HS-5 (cell line): ENCODE measurements at places on chromosomes 6 and 20.

- DNase-seq = no peak
Measured at GRCh38 chr6:125346201-125346925, 44.6 kb upstream of the HDDC2 start.

GRCh38 chr6:17120019-17120418 is 18.2 kb downstream of the STMND1 start:
- no peak for DNase-seq

DNA sequence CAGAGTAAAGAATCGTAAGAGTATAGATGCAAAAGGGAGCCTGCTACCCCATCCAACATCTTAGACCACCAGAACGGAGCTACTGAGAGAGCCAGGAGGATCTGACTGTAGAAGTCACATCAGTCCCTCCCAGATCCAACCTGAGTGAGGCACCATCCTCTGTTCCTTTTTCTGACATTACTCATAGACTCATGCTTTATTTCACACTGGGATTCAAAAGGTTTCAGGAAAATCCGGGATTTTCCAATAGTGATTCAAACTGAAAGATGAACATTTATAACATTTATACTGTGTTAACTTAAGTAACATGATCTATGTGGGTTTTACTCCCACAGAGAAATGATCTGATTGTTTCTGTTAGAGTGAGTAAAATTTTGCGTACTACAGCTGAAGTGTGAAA is 868.6 kb upstream of the GJE1 start:
- DNase-seq = no peak

GRCh38 chr6:170371588-170371987 is 65.0 kb downstream of the FAM120B start:
- DNase-seq = no peak

DNA sequence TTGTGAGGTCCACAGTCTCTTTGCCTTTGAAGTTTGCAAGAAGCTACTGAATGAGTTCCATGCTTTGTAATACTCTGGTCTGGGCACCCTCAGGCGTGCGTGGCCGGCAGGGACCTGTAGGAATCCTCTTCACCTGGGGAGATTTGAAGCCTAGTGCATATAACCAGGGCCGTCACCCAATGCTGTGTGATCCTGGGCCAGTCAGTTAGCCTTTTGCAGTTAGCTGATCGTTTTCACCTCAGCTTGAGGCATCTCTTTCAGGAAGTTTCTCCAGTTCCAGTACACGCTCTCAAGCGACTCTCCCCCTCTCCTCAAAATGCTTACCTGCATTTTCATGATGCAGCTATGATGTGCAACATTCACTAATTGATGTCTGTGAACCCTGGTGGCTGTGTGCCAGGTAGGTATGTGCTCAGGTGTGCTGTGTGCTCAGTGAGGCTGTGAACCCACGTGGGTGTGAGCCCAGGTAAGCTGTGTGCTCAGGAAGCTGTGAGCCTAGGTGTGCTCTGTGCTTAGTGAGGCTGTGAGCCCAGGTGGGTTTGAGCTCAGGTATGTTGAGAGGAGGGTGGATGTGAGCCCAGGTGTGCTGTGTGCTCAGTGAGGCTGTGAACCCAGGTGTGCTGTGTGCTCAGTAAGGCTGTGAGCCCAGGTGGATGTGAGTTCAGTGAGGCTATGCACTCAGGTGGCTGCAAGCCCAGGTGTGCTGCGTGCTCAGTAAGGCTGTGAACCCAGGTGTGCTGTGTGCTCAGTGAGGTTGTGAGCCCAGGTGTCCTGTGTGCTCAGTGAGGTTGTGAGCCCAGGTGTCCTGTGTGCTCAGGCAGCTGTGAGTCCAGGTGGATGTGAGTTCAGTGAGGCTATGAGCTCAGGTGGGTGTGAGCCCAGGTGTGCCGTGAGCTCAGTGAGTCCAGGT is 120.4 kb downstream of the PHACTR3 start:
- DNase-seq = no peak

DNA sequence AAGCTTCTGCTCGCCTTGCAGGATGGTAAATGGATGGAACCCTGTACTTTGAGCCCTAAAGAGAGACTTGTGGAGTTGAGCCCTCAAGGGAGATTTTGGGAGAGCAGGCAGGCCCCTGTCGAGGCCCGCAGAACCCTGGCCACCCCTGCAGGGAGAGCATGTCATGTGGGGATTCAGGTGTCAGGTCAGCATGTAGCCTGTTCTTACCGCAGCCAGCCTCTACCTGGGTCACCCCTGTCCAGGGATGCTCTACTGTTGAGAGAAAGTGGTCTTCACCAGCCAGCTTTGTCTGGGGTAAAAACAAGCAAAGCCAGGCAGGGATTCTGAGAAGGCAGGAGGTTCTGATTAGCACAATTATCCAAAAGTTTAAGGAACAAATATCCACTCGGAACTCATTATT is 55.6 kb upstream of the PROKR2 start:
- DNase-seq = no peak
